ENCODE measurements at places on chromosomes 1 and 21.

- DNase-seq = no peak
- H3K27ac ChIP-seq = no peak overlapping the region
- H3K36me3 ChIP-seq = no peaks in the 10 kb centered on the region
- H3K4me3 ChIP-seq = no peak overlapping the region
- no peaks in the 10 kb centered on the region for H3K27me3 ChIP-seq
- H3K4me1 ChIP-seq = no peaks in the 10 kb centered on the region
Observed at GRCh38 chr1:242764161-242764560, 239.7 kb upstream of the PLD5 start.

DNA sequence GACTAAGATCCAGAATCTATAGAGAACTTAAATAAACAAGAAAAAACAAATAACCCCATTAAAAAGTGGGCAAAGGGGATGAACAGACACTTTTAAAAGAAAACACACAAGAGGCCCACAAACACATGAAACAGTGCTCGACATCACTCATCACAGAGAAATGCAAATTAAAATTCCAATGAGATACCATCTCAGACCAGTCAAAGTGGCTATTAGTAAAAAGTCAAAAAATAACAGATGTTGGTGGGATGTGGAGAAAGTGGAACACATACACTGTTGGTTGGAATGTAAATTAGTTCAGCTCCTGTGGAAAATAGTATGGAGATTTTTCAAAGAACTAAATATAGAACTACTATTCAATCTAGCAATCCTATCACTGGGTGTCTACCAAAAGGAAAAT, 143.1 kb downstream of the IFI44 start:
- DNase-seq = no peak
- no peaks in the 10 kb centered on the region for H3K36me3 ChIP-seq
- no peak overlapping the region for H3K4me3 ChIP-seq
- no peaks in the 10 kb centered on the region for H3K4me1 ChIP-seq
- H3K27me3 ChIP-seq = no peaks in the 10 kb centered on the region

DNA sequence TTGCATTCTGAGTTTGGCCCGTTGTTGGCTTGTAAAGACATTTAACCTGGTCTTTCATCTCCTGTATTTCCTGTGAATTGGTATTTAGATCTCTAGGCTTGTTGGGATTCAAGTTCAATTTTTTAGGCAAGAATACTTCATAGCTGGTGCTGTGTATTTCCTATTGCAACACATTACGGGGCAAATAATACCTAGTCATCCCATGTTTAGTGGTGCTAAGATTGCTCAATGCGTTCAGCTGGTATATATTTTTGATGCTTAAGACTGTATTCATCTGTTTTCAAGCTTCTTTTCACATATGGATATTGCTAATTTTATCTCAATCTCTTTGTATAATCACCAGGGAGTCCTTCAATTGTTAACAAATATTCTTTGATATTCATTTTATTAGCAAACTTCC, 87.5 kb upstream of the ZBTB18 start:
- no peak overlapping the region for H3K27ac ChIP-seq
- H3K36me3 ChIP-seq = no peaks in the 10 kb centered on the region
- H3K4me1 ChIP-seq = peaks cover 2% of the 10 kb centered on the region
- DNase-seq = no peak
- H3K4me3 ChIP-seq = no peak overlapping the region

- H3K27ac ChIP-seq = no peak overlapping the region
- no peaks in the 10 kb centered on the region for H3K36me3 ChIP-seq
- H3K4me1 ChIP-seq = no peaks in the 10 kb centered on the region
- H3K4me3 ChIP-seq = no peak overlapping the region
- H3K27me3 ChIP-seq = no peaks in the 10 kb centered on the region
Observed at GRCh38 chr1:226772446-226773139, 33.5 kb upstream of the ITPKB start.

- no peak for DNase-seq
- no peak overlapping the region for H3K4me3 ChIP-seq
- peaks cover 7% of the 10 kb centered on the region for H3K4me1 ChIP-seq
- no peaks in the 10 kb centered on the region for H3K36me3 ChIP-seq
Observed at GRCh38 chr1:171250263-171250662, 2.0 kb downstream of the FMO1 start.

GRCh38 chr1:24018611-24019580, 38.8 kb upstream of the SRSF10 start:
- no peaks in the 10 kb centered on the region for H3K36me3 ChIP-seq
- DNase-seq = peak; percentile 98
- H3K4me3 ChIP-seq = no peak overlapping the region
- H3K27ac ChIP-seq = peak overlapping the region; percentile 97
- no peaks in the 10 kb centered on the region for H3K27me3 ChIP-seq
